ENCODE measurements at places on chromosomes 12 and 14. TPM values are rescaled to one million over a fixed set of nuclear protein-coding genes. Genes with fewer than 3 reads are reported as not detected.

DNA sequence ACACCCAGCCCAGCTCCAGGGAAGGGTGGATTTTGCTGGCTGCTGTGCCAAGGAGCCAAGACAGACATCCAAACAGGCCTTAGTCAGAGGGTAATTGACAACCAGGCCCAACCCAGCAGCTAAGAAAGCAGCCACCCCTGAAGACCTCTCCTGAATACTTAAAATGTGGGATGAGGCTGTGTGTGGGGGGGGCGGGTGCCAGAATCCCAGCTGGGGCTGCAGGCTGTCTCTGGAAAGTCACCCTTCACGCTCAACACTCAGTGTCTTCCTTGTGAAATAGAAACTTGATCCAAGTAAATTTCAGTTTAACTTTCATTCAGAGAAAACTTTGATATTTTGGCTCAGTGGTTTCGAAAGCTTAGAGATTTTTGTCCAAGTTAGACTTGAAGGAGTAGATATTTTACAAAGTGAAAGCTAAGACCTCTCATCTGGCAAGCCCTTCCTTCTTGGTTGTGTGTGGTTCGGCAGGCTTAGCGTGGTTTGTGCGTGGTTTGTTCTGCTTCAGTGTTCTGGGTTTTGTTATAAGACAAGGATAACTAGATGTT lies 5.1 kb downstream of the PAPLN start:
- DNase-seq, result no peak

DNA sequence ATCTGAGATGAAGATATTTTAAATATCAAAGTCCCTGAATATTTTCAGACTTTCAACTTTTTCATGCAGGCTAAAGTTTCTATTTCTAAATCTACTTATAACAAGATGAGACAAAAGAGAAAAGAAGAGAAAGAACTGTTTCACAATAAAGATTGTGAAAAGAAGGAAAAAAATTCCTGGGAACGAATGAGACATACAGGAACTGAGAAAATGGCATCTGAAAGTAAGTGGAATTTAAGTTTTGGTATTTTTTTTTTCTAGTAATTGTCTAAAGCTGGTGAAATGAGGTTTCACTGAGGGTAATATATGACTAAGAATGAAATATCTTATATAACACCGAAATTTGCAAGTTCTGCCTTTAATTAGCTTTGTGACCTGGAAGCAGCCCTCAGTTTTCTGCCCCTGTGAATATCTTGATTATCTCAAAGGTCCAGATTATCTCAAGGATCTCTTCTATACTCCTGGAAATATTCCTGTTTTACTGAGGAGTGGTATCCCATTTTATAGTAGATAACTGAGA lies 55.7 kb upstream of the PRPF39 start:
- DNase-seq, result no peak

DNA sequence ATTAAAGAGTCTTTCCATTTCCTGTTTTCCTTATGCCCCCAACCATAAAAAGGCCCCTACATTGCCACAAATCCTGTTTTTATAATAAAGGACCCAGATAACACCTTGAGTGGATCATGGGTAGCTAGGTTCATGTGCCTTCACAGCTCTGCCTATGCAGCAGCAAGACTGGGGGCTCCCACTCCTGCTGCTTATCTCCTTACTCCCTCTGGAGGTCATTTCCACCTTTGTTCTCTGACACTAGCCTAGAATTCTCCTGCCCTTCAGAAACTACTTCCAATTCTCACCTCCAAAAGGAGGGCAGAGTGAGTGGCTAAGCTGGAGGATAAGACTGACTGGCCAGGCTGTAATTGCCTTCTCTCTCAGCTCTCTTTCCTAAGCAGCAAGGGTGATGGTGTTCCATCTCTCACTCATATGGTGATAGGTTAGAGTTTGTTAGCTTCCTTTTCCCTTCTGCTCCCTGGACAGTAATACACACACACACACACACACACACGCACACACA lies 20.0 kb upstream of the STAC3 start:
- no peak for DNase-seq

DNA sequence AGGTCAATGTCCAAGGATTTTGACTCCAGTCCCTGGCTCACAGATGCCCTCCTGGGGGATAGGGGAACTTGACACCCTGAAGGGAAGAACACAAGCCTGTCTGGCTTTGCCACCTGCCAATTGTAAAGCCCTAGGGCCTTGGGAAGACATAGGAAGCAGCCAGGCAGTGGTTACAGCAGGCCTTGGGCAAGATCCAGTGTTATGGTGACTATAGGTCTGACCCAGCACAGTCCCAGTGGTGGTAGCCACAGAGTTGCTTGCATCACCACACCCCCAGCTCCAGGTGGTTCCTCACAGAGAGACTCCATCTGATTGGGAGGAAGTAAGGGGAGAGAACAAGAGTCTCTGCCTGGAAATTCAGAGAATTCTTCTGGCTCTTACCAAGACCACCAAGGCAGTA lies 24.2 kb downstream of the OR6C68 start:
- no peak for DNase-seq

DNA sequence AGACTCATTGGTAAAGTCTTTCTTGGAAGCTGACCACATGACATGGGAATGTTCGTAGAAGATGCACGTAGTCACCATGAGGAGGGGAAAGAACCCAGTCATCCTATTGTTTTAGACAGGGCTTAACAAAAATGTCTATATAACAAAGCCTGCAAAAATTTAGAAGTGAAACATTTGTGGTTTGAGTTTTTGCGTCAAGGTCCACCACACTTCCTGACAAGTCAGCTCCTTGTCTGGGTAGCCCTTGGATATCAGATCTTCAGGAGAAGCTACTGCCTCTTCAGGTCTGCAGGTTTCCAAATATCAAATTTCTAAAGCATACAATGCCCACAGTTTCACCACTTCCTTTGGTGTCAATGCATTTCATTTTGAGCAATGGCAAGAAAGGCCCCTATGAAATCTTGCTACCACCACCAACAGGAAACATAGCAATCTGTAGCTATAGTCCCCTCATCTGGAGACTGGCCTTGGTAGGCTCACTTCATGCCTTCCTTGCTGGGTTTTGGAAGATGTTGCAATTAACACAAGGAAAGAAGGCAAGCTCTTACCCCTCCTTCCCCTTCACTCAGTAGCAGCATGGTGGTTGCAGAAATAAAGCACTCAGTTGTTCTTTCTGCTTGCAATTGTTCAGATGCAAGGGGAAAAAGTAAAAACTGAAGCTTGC lies 235.2 kb downstream of the PCNX1 start:
- DNase-seq, result no peak

GRCh38 chr12:115864396-115864795 lies 413.1 kb downstream of the MED13L start:
- no peak for DNase-seq

- DNase-seq, result no peak
Observed at GRCh38 chr12:118011961-118012360, 4.5 kb upstream of the RFC5 start.

GRCh38 chr14:101371799-101372793 lies 189.2 kb upstream of the DIO3 start:
- DNase-seq, result no peak

- DNase-seq, result no peak
Observed at GRCh38 chr12:85369365-85370154, 89.5 kb downstream of the ALX1 start.

- peak; percentile 6 for DNase-seq
Observed at GRCh38 chr14:101482066-101482465, 79.2 kb upstream of the DIO3 start.

- no peak for DNase-seq
Observed at GRCh38 chr12:27480016-27480415, 33.5 kb downstream of the SMCO2 start.

DNA sequence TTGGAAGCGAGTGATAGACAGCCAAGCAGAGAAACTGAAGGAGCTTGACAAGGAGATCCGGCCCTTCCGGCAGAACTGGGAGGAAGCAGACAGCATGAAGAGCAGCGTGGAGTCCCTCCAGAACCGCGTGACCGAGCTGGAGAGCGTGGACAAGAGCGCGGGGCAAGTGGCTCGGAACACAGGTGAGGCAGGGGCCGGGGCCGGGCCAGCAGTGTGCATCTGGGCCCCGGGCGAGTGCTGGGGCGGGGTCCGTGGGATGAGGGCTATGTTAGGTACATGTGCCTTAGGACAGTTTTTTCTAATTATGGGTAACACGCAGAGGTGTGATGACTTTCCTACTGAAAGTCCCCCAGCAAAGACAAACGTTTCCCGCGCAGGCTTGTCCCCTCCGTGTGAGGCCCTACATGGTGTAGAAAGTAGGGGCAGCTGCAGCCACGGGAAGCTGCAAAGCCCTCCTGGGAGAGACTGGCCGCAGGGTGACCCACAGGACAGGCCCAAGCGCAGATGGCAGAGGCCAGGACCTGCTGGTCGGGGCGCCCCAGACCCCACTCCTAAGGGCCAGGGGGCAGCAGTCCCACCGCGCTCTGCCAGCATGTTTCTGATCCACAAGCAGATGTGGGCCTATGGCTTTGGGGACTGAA lies 19.1 kb upstream of the AMN start:
- DNase-seq, result no peak

GRCh38 chr12:100672075-100672592 lies 98.7 kb downstream of the GAS2L3 start:
- DNase-seq, result peak; percentile 31

GRCh38 chr12:124497658-124498057 lies 69.8 kb downstream of the NCOR2 start:
- DNase-seq, result no peak

GRCh38 chr12:87280356-87280755 lies 748.8 kb downstream of the C12orf50 start:
- DNase-seq, result no peak

DNA sequence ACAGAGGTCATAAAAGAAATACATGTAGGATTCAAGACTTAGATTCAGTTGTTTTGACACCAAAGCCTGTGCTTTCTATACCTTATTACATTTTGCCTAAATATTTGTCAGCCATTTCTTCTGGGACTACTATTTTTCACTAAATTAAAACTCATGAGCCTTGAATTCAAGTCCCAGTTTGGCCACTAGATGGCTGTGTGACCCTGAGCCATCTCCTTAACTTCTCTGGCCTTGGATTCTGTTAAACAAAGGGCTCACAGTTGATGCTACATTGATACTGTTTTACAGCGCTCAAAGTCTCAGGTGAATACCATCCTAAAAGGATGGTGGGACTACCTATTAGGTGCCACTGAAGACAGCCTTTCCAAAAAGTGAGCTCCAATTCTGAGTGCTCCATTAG lies 39.6 kb upstream of the CCDC198 start:
- DNase-seq, result no peak

GRCh38 chr12:70403826-70404225 lies 37.7 kb downstream of the KCNMB4 start:
- no peak for DNase-seq

DNA sequence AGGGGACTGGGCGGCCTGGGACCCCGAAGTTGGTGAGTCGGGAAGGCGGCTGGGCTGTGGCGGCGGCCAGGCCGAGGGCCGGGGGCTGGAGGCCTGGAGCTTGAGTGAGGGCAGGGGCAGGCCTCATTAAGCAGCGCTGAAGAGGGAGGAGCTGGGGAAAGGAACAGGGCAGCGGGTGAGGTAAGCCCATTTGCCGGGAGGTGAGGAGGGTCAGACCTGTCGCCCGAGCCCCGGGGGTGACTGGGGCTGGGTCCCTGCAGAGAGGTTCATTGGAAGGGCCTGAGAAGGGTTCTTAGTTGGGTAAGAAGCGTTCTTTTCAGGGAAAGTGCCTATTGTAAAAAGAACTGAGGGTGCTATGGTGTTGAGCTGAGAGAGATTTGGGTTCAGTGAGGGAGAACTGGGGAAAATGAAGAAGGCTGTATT lies 441 bp downstream of the RAB5B start:
- peak; percentile 62 for DNase-seq

DNA sequence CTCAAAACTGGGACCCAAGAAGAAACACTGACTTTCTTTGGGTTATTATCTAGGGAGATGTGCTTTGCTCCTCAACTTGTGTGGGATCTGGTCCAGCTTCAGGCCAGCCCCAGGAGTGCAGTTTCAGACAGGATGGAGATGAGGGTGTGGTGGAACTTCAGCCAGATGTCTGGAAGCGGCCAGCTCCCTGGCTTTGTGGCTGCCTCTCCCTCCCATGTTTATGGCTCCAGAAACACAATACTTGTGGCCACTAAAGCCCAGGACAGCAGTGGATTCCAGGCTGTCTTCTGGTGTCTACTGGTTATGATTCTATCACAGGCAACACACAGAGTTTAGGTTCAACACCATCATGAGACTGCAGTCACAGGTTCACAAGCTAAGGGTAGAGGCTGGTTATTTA lies 44.2 kb upstream of the EMP1 start:
- DNase-seq, result no peak

- DNase-seq, result no peak
Observed at GRCh38 chr12:33277376-33277775, 162.2 kb downstream of the SYT10 start.

DNA sequence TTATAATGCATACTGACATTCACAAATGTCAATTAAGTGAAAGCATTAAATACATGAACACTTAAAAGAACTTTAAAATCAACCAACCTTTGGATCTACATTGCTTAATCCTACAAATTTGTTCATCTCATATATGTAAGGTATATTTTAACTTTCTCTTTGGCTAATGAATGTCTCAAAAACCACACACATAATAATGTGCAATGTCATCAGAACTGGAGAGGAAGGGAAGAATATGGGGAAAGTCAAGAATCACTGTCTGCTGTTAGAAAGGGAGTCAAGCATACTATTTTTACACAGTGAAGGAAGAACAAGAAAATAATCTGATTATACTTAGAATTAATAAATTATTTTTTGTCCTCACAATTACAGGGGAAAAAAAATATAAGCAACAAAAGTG lies 4.9 kb downstream of the GMFB start:
- no peak for DNase-seq

KCNJ8 gene
- 0.37 TPM for total RNA-seq
